ENCODE measurements at places on chromosomes 5 and 9. TPM values are rescaled to one million over a fixed set of nuclear protein-coding genes. Genes with fewer than 3 reads are reported as not detected.

The REXO4 gene
- polyA plus RNA-seq = 35.9 TPM

The SAXO1 gene
- 0.11 TPM for polyA plus RNA-seq

The RGS7BP gene
- 8.9 TPM for polyA plus RNA-seq

The PTPRD gene
- 55.8 TPM for polyA plus RNA-seq

The PDZD2 gene
- polyA plus RNA-seq = 6.1 TPM

The WNT8A gene
- not detected for polyA plus RNA-seq

The INSL4 gene
- polyA plus RNA-seq = not detected

The CNTNAP3B gene
- 5.6 TPM for polyA plus RNA-seq
